ENCODE measurements at places on chromosomes 13 and 19.

GRCh38 chr13:75738841-75739240, 102.7 kb downstream of the LMO7 start:
- DNase-seq: no peak

GRCh38 chr19:1263188-1263587, 5.9 kb upstream of the CIRBP start:
- DNase-seq: no peak

- no peak for DNase-seq
These were observed 15.5 kb downstream of the GJB2 start for GRCh38 chr13:20177049-20177831.

- no peak for DNase-seq
These were observed 16.2 kb upstream of the PRODH2 start for GRCh38 chr19:35828692-35829301.

DNA sequence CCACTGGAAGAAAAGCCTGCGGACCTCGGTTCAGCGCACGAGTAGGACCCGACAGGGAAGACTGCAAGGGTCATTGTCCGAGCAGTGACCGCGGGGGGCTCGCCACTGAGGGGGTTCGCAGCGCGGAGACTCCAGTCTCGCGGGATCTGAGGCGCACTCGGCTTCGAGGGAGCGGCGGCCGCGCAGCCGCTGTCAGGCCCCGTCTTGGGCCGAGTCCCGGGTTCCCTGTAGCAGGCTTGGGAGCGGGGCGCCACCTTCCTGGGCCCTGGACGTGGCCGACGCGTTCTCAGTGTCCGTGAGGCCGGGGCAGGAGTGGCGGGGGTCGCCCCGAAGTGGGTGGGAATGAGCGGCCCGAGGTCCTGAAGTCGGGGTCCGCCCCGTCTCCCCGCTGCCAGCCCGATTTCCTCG, 474 bp upstream of the FAM174C start:
- DNase-seq: no peak

GRCh38 chr13:45875951-45876350, 24.4 kb upstream of the SIAH3 start:
- no peak for DNase-seq

- DNase-seq: no peak
These were observed 1448.0 kb upstream of the MIR17HG start for GRCh38 chr13:89899302-89900103.

DNA sequence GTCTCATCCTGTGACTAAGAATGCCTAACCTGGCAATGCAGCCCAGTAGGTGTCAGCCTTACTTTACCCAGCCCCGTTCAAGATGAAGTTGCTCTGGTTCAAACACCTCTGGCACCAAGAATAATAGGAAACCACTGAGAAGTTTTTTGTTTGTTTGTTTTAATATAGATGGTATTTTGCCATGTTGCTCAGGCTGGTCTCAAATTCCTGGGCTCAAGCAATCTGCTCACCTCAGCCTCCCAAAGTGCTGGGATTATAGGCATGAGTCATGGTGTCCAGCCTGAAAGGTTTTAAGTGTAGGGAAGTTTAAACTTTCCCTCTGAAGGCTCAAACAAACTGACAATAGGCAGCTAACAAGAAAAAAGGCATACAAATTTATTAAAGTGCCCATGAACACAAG, 51.2 kb upstream of the ABCC4 start:
- DNase-seq: no peak

- no peak for DNase-seq
These were observed 29.8 kb downstream of the CERS1 start for GRCh38 chr19:18865973-18866799.

- no peak for DNase-seq
These were observed 20.4 kb downstream of the MPND start for GRCh38 chr19:4363571-4364304.

DNA sequence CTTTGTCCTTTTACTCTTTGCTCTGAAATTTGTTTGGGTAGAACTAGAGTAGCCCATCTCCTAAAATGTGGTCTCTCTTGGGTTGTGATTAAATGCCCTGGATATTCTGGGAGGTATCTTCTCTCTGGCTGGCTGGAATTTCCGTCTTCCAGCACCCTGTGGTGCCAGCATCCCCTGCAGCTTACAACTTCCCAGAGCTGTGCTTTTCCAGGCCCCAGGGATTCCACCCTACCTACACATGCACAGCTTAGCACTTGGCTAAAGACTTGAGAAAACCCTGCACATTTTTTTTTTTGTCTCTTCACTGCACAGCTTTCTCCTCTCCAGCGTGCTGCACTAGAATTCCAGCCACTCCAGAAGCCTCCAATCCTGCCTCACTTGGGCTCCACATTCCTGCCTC, 334.7 kb downstream of the IRS2 start:
- no peak for DNase-seq

GRCh38 chr19:53960886-53961285, 1.9 kb upstream of the CACNG8 start:
- no peak for DNase-seq

- no peak for DNase-seq
These were observed 1318.5 kb downstream of the PCDH9 start for GRCh38 chr13:65911546-65912193.

GRCh38 chr19:32824916-32825608, 44.5 kb downstream of the SLC7A9 start:
- no peak for DNase-seq

- DNase-seq: no peak
These were observed 26.8 kb downstream of the SLC7A1 start for GRCh38 chr13:29568731-29569130.

DNA sequence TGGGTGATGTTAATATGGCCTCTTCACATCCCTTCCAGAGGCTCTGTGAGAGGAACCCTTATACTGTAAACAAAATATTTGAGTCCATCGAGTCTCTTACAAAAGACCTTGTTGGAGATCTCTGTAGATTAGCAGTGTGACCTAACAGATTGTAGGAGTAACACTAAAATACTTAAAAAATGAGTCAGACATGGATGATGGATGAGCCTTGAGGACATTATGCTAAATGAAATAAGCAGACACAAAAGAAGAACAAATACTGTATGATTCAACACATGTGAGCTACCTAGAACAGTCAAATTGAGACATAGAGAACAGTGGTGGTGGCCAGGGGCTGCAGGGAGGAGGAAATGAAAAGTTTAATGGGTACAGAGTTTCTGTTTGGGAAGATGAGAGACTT, 152.2 kb upstream of the UBL3 start:
- DNase-seq: no peak

- DNase-seq: no peak
These were observed 41.3 kb downstream of the DPF1 start for GRCh38 chr19:38182536-38183210.

DNA sequence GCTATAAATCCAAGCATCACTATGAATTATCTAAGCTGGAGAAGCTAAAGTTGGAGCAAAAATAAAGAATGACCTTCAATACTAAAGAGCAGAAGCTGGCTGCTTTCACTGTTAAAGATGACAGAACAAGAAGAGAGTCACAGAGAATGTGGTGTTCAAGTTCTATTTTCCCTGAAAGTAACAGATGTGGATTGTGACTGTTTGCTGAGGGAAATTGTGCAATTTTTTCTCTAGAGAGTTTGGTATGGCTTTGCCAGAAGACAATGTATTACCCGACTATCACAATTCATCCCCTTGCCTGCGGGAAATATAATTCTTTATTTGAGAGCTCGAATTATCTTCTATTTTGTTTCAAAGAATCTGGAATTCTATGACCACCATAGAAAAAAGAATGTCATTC, 83.1 kb downstream of the TNFSF13B start:
- no peak for DNase-seq

GRCh38 chr19:54606891-54607784, 13.7 kb downstream of the LILRA1 start:
- no peak for DNase-seq
